ENCODE measurements at places on chromosomes 12 and 14.
A peak's percentile ranks its signal among the peaks of the same experiment; 100 is the strongest.

DNA sequence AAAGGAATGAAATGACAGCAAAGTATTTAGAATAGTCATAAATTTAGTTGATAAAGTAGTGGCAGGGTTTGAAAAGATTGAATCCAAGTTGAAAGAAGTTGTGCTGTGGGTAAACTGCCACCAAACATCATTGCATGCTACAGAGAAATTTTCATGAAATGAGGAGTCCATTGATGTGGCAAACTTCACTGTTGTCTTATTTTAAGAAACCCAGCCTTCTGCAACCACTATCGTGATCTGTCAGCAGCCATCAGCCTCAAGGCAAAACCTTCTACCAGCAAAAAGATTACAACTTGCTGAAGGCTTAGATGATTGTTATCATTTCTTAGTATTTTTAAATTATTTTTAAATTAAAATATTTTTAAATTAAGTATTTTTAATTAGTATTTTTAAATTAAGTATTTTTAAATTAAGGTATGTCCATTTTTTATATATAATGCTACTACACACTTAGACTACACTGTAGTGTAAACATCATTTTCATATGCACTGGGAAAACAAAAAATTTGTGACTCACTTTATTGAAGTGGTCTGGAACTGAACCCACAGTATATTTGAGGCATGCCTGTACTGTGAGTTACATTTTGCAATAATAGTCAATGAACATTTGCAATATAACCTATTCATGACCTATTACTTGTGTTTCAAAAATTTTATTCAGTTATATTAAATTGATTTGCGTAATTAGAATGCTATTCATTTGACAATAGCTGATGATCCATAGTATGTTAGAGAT is 67.2 kb upstream of the SYT1 start:
- DNase-seq = no peak

- DNase-seq = no peak
These were observed 69.4 kb upstream of the PRIMA1 start for GRCh38 chr14:93857500-93858283.

DNA sequence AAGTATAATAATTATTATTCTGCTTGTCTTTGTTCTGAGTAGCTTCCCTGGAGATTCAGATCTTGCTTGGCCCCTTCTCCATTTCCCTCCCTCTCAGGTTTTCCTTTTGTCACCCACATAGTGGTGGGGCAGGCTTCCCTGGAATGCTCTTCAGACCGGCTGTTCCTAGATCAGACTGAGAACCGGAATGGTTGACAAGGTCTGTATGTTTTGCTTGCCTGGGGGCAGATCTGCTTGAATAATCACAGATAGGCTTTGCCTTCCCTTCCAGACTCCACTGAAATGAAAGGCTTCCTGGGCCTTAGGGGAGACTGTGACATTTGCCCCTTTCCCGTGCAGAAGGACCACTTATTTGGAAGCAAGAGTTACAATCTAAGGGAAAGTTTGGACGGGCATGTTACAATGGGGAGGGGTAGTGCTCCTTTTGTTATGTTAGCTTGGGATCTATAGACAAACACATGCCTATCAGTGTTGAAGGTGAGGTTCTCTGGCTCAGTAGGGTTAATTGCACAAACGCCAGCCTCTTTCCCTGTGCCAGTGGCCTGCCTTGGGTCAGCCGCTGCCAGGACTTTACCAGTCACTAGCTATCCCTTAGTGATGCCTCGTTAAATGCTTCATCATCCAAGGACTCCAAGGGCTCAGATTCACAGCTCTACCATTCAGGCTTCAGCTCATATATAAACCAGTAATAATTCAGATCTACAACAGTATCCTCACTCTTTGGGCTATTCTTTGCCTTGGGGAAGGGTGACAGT is 178.6 kb downstream of the SNAPC1 start:
- no peak for DNase-seq

- no peak for DNase-seq
These were observed 186.4 kb downstream of the MSRB3 start for GRCh38 chr12:65464930-65465329.

DNA sequence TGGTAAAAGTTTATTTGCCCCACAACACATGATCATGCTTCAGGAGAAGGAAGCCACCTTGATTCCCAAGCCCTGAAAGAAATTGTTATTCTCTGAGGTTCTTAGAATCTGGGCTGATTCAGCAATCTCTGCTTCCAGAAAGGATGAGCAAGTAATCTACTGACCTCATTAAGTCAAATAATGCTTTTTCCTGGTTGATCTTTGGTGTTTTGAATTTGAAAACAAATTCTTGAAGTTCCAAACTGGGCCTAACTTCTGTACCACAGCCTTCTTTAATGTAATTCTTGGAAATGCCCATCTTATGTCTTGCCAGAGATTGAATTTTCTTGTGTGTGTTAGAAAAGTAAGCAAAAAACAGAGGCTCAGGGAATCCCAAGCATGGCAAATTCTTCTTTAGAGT is 319.2 kb upstream of the DDHD1 start:
- DNase-seq = no peak

DNA sequence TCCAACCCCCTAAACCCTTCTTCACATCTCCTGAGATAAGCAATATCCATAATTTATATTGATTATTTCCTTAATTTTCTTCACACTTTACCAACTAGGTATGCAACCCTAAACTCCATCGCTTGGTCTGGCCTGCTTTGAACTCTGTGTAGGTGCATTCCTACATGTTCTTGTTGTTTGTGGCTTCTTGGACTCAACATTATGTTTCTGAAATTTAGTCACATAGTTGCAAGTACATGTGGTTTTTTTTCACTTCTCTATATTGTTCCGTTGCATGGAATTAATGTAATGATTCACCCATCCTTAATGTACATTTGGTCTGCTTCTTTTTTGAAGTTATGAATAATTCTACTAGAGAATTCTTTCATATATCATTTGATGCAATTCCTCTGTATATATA is 1.6 kb upstream of the TAS2R30 start:
- DNase-seq = no peak

GRCh38 chr12:22971247-22971646 is 346.3 kb downstream of the ETNK1 start:
- no peak for DNase-seq

GRCh38 chr14:34374998-34375740 is 86.9 kb downstream of the SPTSSA start:
- peak; percentile 11 for DNase-seq

DNA sequence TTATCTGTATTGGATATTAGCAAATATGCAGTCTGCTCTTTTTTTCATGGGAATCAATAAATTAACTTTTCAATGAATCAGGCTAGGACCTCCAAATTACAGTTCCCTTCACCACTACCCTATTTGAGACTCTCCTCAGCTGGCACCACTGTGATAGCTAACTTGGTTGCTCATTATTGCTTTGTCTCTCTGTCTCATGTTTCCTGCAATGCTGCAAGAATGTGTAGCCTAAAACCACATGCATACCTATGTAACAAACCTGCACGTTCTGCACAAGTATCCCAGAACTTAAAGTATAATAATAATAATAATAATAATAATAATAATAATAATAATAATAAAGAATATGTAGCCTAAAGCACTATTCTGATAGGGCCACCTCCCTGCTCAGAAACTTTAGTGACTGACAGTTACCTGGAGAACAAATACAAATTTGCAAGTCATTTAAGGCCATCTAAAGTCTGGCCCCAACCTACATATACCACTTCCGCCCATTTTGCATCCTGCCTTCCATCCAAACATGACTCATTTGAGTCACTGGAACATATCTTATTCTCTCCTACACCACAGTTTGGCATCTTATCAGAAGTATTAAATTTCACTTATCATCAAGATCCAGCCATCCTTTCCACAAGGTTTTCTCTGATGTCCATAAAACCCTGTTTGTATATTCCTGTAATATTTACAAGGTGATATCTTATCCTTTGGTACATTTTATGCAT is 215.1 kb downstream of the LRRK2 start:
- DNase-seq = peak; percentile 1

DNA sequence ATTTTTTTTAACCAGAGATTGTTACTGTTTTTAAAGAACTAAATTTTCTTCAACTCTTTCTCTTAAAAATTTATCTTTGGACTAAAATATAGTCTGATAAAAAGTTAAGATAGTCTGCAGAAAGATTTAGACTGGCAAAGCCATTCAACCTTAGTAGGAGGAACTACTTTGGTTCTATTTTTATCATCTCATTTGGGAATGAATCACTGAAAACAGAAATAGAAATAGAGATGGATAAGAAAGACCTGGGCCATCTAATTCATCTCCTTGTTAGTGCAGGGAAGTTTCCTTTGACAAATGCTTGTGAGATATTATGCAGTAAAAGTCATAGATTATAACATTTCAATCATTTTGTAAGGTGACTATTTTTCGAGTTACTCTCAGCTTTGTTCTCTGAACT is 263.2 kb upstream of the NPAS3 start:
- DNase-seq = no peak

DNA sequence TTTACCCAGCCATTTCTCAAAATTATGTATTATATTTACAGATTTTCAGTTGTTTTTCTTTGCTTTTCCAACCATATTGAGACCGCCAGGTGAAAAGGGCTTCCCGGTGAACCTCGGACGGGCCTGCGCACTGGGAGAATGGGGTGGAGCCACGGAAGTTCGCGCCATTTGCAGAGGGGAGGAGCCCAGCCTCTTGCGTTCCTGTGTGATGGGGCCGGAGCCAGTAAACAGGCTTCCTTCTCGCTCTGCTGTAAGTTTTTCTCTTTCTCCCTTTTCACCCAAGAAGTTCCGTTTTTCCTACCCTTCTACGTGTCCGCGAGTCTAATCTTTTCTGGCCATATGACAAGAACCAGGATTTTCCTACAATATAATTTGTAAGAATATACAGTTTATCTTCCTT is 1108.8 kb upstream of the SEL1L start:
- no peak for DNase-seq

DNA sequence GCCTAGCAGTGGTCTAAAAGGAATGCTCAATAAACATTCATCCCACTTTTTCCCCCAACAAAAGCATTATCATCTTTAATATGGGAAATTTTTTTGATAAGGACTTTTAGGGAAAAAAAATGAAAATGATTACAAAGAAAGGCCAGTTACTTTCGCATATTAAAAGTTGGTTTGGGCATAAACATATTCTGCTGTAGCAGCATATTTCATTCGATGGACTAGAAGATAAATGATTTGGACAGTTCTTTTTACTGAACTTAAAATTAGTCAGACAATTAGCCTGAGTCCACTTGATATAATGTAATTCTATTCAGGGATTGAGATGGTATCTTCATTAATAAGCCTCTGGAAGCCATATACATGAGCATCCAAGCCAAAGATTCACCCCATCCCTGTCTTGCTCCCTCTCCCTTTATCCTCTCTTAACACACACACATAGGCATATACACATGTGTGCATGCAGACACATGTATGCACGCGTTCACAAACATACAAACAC is 299.1 kb downstream of the NUAK1 start:
- no peak for DNase-seq

GRCh38 chr12:88658009-88658408 is 77.7 kb upstream of the KITLG start:
- no peak for DNase-seq

DNA sequence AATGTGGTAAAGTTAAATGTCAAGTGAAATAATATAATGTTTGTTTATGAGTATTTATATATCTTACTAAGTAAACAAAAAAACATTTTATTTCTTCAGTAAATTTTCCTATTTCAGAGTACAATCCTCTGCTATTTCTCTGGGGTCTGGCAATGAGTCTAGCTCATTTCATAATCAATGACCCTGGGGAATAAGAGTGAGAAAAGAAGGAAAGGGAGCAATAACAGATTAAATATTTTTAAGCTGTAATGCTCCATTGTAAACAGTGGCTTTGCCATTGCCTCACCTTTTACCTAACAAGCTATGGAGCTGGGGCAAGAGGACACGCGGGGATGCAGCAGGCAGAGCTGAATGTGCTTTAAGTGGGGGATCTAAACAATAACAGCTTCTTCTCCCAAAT is 1071.9 kb downstream of the FLRT2 start:
- no peak for DNase-seq

GRCh38 chr14:70454731-70455130 is 2.8 kb downstream of the ADAM21 start:
- no peak for DNase-seq

DNA sequence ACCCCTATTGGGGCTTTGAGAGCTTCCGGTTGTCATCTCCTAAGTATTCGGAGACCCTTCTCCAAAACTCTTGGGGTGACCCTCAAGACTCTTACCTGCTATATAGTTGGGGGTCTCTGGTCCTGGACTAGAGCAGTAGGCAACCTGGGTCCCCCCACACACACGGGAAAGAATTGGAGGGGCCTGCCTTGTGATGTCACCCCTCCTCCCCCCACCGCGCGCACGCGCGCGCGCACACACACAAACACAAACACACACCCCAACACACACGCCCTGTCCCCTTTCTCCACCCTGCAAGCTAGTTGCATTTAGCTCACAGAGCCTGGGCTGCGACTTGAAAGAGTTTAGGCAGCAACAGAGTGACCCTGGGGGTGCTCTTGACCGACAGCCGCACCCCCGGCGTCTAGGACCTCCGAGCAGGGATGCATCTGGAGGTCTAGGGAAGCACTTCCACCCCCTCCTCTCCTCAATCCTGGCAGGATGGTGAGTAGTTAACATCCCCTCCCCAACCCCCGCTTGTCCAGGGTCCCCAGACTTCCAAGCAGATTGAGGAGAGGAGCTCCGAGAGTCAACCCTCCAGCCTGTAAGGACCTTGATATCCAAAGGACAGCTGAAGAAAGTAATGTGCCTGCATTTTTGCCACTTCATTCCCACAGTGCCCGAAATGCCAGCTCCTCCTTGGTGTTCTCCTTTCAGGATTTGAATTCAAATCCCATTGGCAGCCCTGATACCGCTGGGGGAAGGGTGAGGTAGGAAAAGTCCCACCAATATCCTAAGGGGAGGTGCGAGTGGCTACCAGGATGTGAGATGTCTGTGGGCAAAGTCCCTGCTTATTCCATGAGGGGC is 1.4 kb upstream of the DNAJC14 start:
- peak; percentile 65 for DNase-seq

- no peak for DNase-seq
These were observed 112.2 kb upstream of the DIO3 start for GRCh38 chr14:101449114-101449513.

DNA sequence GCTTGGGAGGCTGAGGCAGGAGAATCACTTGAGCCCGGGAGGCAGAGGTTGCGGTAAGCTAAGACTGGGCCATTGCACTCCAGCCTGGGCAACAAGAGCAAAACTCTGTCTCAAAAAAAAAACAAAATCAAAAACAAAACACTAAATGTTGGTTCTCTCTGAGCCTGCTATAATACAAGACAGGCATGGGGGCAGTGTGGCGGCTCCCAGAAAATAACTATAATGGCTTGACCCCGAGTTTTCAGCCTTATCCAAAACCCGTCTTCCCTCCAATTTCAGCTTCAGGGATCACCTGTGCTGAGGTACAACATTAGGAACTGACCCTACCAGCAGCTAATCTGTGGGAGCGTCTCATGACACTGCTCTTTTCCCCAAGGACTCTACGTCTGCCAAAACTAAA is 862 bp downstream of the SLC7A7 start:
- no peak for DNase-seq

DNA sequence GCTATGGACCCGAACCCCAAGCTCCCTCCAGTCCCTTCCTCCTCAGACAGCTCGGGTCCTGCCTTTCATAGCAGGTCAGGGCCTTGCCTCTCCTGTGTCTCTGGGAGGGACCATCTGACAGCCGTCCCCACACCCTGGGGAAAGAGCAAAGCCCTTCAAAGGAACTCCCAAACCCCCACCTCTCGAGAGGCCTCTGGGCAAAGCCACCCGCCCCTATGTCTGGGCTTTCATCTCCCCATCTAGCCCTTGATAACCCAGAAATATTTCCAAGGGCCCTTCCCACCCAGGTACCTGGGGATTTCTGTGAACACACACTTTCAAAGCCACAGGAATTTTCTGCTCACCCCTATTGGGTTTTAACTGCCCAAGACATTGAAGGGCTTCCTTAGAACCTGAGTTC is 32.1 kb downstream of the SNRNP35 start:
- no peak for DNase-seq

All from RKO (cell line).